ENCODE measurements at places on chromosomes 2 and 18.

GRCh38 chr18:32271672-32272208, 81.9 kb downstream of the MEP1B start:
- peak; percentile 78 for DNase-seq

DNA sequence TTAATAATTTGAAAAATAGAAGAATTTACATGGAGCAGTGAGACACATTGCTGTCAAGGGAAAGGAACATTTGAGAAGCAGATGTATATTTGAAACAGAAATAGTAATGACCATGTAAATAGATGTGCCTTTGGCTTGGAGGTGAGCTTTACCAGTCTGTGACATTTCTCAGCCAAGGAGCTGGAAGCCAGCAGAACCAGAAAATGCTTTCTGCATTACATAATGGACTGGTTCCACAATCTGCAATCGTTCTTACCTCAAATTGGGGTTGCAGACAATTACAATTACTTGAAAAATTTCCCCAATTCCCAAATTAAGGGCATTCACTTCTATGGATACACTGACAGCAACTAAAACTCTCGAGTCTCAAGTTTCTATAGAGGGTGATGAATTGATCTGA, 59.7 kb downstream of the HNMT start:
- no peak for DNase-seq

DNA sequence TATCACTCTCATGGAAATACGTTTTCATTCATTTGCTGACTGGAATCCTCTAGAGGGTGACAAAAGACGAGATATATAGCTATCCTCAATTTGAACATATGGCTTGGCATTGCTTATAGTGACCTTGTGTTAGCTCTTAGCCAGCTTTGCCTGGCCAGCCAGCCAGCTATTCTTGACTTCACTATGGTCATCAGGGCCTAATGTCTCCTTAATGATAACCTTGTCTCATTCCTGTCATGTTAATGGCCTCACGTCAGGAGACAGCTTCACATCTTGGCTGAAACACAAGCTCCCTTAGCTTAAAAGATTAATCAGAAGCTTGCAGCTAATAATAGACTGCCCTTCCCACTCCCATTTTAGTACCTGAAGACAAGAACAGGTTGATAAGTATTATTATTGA, 1517.5 kb upstream of the PIK3C3 start:
- DNase-seq = no peak

- DNase-seq = no peak
Observed at GRCh38 chr18:80223581-80224148, 23.6 kb downstream of the PARD6G start.

- DNase-seq = no peak
Observed at GRCh38 chr18:36580266-36580665, 248.5 kb downstream of the TPGS2 start.

DNA sequence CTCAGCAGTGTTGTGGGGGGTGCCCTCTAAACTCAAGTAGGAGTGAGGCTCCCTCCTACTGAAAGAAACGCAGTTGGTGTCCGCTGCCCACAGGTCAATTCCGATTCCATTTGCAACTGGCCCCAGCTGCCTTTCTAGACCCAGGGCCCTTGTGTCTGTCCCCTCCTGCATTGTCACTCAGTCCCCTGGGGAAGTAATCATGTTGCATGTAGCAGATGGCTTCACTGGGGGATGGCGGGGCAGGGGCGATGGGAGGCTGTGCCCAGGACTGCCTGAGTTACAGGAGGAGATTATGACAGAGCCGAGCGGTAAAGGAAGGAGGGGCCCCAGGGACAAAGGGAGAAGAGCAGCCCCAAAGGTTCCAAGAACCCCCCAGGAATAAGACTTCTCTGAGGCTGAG, 62.5 kb upstream of the SH3RF3 start:
- DNase-seq = peak; percentile 87

DNA sequence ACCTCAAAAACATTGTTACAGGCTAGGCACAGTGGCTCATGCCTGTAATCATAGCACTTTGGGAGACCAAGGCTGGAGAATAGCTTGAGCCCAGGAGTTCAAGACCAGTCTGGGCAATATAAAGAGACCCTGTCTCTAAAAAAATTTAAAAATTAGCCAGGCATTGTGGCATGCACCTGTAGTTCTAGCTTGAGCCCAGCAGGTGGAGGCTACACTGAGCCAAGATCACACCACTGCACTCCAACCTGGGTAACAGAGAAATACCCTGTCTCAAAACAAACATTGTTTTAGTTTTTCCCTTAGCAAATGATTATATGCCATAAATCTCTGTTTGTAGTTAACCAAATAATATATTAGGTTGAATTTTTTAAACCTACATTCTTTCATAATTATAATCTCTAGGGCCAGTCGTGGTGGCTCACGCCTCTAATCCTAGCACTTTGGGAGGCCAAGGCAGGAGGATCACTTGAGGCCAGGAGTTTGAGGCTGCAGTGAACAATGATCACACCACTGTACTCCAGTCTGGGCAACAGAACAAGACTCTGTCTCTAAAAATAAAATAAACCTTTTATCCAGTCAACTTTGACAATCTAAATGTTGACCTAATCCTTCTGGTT, 13.3 kb upstream of the CYP20A1 start:
- DNase-seq = no peak

DNA sequence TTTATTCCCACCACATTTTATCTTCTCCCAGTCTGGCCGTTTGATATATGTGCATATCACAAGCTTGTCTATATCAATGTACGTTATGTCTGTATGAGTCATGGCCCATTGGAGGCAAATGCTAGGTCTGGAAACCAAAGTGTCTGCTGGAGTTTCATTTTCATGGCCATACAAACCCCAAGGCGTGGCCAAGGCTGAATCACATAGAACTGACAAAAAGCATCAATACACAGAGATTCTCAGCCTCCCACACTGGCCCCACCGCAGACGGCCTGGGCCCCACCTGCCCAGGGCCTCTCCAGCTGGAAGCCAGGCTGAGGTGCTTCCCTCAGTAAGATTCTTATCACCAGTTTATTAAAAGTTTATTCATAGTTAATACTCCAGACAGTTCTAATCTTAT, 40.5 kb upstream of the SALL3 start:
- DNase-seq = no peak

- DNase-seq = no peak
Observed at GRCh38 chr2:38448692-38449410, 71.8 kb upstream of the ATL2 start.

GRCh38 chr2:218860950-218861381, 1.4 kb downstream of the WNT6 start:
- peak; percentile 90 for DNase-seq

- DNase-seq = no peak
Observed at GRCh38 chr2:63805412-63805811, 36.3 kb upstream of the UGP2 start.

GRCh38 chr2:97932975-97933662, 62.6 kb downstream of the TMEM131 start:
- DNase-seq = no peak
